Stimulated activated CD4-positive, alpha-beta T cell treated with anti-CD3 and anti-CD28 coated beads, TNF-alpha, amount 100 ng/mL, for 48 hours (primary cell): ENCODE measurements at places on chromosomes 6 and 20.

DNA sequence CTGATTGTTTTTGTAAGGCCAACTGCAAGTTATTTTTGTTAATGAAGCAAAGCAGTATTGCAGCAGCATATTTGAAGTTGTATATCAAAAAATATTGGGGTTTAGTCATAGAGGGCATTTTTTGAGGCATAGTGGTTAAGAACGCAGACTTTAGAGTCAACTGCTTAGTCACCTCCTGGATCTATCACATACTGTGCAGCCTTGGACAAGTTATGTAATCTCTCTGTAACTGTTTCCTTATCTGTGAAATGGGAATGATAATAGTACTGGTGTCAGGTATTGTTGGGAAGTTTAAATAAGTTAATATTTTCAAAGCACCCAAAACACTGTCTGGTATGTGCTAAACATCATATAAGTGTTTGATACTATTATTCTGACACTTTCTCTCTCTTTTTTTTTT lies 27.2 kb upstream of the EFHC1 start:
- DNase-seq, result no peak

GRCh38 chr6:101845172-101845571 lies 451.7 kb downstream of the GRIK2 start:
- no peak for DNase-seq

DNA sequence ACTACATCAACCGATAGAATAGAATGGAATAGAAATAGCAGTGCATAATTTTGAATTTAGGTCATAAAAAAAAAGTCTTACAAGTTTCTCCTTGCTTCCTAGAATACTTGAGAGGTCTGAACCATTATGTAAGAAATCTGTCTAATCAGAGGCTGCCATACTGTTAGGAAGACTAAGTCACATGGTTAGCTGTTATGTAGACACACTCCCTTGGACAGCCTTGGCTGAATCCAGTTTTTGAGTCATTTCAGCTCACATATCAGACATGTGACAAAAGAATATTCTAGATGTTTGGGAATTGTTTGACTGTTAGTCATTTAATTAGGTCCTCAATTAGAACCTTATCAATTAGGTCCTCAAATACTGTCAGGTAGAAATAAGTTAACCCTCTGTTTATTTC lies 1601.4 kb downstream of the GRIK2 start:
- DNase-seq, result no peak

DNA sequence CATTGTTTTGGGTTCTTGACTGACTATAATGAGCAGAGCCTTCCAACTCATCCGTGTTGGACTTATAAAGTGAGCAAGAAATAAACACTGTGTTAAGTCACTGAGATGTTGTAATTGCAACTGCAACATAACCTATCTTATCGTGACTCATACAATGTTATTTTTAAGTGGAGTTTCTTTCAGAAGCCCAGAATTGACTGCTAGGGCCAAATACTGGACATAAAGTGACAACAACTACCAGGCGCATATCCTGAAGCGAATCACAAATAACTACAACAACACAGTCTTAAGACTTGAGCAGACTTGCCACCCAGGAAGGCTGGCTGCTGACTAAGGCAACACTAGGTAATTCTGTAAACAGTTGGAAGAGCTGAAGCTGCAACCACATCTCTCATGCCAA lies 326.6 kb downstream of the COL12A1 start:
- DNase-seq, result no peak

- no peak for DNase-seq
These were observed 39.2 kb downstream of the PLAGL2 start for GRCh38 chr20:32168184-32168910.

DNA sequence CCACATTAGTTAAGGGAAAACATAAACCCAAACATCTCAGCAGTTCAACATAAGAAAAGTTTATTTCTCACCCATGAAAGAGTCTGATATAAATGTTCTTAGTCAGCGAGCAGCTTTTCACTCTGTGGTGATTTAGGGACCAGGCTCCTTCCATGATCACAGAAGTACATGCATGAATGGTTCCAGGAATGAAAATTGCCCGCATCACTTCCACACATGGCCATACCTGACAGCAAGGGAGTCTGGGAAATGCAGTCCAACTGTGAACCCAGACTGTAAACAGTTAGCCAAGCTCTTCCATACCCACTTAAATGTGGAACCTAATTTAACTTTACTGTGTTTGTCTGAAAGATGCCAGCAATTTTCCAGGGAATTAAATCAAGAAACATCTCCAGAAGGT lies 353.9 kb downstream of the HACE1 start:
- DNase-seq, result no peak

DNA sequence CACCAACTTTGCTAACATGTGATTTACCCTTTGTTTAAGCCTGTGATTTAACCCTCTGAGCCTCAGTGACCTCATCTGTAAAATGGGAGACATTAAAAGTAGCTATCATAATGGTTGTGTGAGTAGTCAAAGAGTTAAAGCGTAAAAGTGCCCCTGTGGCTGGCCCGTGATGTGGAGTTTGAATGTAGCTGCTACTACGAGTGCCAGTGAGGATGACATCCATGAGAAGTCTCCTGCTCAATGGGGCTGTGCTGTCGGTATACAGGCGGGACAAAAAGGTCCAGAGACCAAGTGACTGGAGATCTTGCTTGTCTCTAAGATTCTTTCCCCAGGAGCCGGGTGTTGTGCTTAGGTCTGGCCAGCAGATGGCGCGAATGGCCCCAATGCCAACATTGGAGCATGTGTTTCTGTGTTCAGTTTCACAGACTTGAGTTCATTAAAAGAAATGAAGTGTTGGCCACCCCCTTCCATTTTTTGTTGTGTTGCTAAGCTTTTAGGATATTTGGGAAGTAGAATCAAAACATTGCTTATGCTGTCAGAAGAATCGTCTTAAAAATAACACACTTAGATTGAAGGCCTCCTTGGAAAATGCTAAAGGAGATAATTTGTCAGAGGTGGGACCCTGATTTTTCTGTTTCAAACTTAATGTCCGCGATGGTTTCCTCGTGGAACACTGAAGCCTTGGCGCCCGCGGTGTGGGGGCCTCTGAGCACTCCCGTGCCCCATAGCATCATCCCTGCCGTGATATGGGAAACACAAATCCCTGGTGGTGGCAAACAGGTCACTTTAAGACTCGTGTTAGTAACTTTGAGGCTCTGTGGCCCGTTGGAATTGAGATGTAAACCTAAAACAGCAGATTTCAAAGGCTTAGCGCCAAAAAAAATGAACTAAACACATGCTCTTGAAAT lies 9.3 kb upstream of the RBM38 start:
- peak; percentile 76 for DNase-seq

DNA sequence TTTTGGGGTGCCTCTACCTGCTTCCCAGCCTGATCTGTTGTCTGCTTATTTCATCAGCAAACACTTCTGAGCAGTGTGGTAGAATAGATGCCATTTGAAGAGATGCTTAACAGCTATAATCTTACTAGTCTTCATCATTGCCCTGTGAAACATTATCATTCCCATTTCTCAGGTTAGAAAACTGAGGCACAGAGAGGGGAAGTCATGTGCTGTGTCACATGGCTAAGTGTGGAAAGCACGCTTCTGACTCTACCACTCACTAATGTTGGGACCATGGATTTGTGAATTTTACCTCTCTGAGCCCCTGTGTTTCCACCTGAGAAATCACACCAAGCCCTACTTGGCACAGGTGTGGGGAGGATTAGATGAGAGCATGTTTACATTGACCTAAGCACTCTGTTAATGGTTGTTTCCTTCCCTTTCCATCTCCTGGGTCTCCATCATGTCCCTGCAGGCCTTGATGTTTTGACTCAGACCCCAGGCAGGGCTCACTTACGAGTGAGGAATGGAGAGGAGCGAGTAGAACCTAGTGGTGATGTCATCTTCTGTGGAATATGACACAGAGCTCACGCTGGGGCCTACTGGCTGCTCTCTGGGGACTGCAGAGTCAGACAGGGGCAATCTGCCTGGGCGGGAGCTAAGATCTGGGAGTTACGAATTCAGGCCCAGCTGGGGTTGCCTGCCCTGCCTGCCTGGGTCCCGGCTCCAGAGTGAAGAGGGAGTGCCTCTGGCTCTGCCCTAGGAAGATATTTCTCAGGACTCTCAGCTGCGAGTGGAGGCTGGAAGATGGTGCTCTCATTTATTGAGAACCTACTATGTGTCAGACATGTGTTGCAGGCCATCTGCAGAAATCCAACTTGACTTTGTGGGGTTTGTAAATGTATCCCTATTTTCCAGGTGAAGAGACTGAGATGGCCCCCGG lies 64.3 kb downstream of the CDH22 start:
- no peak for DNase-seq

GRCh38 chr6:35745509-35745908 lies 8.7 kb downstream of the ARMC12 start:
- no peak for DNase-seq

DNA sequence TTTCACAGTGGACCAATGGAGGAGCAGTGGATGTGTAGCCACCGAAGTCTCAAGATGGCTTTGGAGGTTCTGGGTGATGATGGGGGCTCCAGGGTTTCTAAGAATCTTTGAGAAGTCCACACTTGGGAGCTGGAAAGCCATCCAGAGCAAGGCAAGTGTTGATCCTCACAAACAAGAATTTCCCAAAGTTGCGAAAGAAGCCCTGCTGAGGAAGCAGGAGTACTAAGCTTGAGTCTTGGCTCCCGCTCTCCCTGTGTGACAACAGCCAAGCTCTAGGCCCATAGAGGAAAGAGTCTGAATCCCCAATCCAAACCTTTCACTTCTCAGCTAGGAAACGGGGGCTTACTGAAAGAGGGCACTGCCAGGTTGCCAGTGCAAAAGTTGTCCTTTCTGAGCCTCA lies 106.0 kb downstream of the EDN3 start:
- no peak for DNase-seq

- no peak for DNase-seq
These were observed 98.2 kb downstream of the PSMG4 start for GRCh38 chr6:3356824-3357420.
